ENCODE measurements at places on chromosomes 6 and 20. TPM values are rescaled to one million over a fixed set of nuclear protein-coding genes. Genes with fewer than 3 reads are reported as not detected.

Gene BMP5
- not detected for total RNA-seq

Gene ANGPT4
- total RNA-seq: 1.5 TPM

Gene COQ3
- total RNA-seq: 1.2 TPM

Gene ZNF391
- total RNA-seq: 4.5 TPM

Gene SLC22A7
- not detected for total RNA-seq

Gene POLR1H
- total RNA-seq: 26.6 TPM

Gene NMBR
- not detected for total RNA-seq

Gene PARD6B
- 5.3 TPM for total RNA-seq

Gene POPDC3
- total RNA-seq: 3.0 TPM

Gene PSORS1C1
- total RNA-seq: 1.3 TPM

Gene CFB
- total RNA-seq: 1,024 TPM

GRCh38 chr6:116375262-116375661, 4.5 kb downstream of the DSE start:
- no peak for DNase-seq

DNA sequence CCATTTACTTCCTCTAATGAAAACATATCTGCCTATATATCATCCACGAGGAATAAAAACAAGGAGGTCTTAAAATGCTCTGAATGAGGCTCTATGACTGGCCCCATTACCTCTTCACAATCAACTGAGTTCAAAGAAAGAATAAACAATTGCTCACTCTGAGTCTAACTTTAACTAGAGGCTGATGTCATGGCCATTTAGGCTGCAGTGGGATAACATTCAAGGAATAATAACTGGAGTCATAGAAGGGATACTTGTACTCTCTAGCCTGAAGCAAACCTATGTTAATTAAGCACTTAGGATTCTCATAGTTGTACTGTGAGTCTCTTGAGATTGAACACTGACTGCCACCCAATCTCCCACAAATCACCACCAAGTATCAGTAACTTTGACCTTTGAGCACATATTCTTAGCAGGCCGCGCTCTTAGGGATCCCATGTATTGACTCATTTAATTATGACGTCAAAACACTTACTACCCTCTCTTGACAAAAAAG, 70.2 kb downstream of the PERP start:
- no peak for DNase-seq

DNA sequence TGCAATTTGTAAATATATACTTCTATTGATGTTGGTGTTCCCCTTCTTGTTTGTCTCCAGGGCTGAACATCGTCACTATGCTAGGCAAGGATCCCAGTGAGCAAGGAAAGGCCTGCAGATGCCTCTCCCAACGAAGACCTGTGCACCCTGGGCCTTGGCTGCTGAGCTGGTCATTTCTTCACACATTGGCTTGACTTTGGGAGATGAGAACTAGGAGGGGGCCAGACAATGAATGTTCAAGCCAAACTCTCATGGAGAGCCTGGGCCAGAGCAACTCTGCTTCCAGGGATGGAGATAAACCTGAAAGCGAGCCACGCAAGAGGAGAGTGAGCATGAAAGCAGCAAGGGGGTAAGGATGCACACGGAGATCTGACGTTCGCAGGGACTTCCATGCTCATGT, 104.0 kb downstream of the CLIC5 start:
- no peak for DNase-seq

- DNase-seq: no peak
Observed at GRCh38 chr6:31114970-31115849, 610 bp downstream of the PSORS1C1 start.

- DNase-seq: no peak
Observed at GRCh38 chr6:84278321-84278998, 51.0 kb upstream of the CEP162 start.

GRCh38 chr20:47664068-47664437, 121.2 kb downstream of the SULF2 start:
- DNase-seq: no peak

- DNase-seq: no peak
Observed at GRCh38 chr20:33224399-33224798, 7.2 kb downstream of the BPIFA3 start.

DNA sequence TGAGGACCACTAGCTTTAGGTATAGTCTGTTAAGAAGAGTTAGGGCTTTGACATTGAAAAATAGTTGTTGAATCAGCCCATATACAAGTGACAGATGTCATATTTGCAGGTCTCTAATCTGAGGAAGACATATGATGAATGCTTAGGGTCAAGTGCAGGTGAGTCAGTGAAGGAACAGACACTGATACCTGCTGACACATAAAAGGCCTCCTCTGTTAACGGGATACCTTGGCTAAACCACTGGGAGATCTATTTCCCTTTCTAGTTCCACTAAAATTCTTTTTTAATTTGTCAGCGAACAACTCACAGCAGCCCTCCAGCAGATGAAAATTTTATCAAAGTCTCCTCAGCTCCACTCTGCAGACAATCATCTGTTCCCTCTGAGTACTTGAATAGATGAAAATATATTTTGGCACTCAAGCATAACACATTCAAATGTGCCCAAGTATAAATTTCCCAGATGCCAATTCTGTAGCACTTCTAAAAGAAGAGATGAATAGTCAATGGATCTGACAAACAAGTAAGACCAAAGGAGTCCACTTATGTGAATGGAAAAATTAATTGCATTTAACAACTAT, 154.0 kb downstream of the KIF16B start:
- DNase-seq: no peak

- DNase-seq: no peak
Observed at GRCh38 chr20:16054985-16055384, 518.3 kb downstream of the KIF16B start.

GRCh38 chr6:151057061-151057460, 182.7 kb upstream of the AKAP12 start:
- DNase-seq: no peak

DNA sequence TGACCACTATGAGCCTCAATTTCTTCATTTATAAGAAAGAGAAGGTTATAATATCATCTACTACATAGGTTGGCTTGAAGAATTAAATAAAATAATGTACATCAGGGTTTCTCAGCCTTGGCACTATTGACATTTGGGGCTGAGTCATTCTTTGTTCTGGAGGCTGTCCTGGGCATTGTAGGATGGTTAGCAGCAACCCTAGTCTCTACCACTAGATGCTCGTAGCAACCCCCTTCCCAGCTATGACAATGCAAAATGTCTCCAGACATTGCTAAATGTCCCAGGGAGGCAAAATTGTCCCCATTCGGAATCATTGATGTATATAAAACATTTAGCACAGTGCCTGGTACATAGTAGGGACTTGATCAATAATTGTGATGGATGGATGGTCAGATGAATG, 152.1 kb downstream of the KHDC1L start:
- no peak for DNase-seq

DNA sequence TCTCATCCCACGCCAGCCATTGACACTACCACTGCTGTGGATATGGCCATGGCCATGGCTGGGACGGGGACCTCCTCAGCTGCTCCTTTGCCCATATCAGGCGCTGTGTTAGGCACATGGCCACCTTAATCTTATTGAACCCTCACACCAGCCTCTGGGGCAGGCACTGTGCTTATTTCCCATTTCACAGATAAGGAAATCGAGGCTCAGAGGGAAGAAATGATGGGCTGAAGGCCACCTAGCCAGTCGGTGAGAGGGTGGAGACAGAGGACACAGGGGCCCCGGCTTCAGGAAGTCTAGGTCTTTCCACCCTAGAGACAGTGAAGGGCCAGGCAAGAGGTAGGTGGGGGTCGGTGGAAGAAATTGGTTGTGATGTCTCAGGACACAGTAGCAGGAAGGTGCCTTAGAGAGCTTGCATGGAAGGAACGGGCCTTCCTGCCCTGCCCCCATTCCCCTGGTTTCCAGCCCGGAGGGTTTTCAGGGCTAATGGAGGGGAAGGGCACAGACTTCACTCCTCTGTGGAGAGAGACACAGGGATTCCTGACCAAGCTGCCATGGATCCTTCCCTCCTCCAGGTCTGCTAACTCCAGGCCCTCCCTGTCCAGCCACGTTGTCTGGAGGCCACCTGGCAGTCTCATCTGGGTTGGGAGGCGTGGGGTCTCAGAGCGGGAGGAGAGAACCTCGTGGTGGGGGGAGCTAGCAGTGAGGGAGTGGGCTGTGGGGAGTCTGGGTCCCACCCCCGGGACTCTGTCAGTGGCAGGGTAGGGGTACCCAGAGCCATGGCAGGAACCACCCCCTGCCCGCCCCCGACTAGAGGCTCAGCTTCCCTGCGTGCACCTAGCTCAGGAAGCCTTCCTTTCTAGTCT, 120.4 kb downstream of the VEGFA start:
- DNase-seq: no peak

- DNase-seq: no peak
Observed at GRCh38 chr6:7087066-7087465, 20.7 kb upstream of the RREB1 start.

DNA sequence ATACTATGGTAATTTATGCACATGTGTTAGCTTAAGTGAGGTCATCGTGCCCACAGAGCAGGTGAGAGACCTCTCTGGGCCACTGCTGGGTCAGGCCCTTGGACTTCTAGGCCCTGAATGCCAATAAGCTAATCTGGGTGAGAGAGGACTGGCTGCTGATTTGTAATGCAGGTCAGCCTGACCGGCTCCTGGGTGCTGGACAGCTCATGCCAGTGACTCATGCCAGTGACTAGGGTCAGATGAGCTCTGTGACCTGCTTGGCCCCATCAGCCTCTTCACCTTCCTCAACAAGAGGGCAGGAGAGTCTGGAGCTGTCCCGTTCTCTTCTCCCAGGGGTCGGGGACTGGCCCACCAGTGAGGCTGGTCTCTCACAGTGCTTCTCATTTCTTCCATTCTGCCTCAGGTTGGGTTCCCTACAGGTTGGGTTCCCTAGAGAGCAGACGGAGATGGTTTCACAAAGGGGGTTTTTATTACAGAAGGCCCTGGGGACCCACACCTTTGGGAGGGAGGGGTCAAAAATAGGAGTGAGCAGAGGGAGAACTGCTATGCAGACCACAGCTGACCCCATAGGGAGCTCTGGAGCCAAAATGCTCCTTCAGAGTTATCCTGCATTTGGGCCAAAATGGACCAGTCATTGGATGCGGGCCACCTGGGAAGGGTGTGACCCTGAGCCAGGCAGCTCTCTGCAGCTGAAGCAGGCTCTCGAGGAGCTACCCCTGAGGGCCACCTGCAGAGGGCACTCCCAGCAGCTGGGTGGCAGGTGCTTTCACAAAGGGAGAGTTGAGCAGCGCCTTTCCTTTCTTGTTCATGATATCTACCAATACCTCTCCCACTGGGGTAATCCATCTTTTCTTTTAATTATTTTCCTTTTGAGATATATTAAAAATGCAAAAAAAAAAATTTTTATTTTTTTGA, 2.2 kb upstream of the OXT start:
- no peak for DNase-seq

DNA sequence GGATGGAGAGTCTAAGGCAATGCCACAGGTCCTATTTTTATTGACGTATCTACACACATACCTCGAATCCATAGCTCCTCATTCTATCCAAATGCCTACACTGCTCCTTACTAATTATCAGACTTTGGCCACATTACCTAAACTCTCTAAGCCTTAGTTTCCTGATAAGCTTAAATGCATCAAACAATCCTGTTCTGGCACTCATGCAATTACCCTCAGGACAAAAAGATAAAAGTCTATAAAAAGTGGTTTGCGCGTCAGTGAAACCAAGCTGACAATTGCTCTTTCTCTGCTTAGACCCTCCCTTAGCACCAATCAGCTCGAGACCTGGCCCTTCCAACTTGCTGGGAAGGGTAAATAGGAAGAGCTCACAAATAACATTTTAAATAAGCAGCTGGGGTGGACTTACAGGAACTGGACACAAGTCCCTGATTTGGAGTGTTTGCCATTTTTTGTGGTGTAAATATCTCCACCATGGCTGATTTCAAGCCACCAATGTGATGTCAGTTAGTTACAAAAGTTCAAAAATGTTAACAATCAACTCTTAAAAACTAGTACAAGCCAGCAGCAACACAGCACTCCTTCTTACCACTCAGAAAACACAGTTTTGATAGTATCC, 7.2 kb upstream of the PLEKHG1 start:
- no peak for DNase-seq

- no peak for DNase-seq
Observed at GRCh38 chr6:67642582-67642981, 992.5 kb upstream of the ADGRB3 start.

DNA sequence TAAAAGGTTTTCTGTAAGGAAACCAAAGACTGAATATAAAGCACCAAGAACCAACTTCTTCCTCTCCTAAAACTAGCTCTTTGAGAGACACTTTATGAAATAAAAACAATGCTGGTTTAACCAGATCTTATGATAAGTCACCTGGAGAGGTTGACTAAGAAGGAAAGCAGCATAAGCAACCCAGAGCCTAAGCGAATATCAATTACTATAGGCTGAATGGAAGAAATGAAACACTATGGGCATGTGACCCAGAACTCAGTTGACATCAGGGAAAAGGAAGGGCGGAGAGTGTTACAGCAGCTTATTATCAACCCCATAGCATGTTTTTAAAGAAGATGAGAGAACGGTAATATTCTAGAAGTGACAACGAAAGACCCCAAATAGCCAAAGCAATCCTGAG, 94.1 kb upstream of the STMND1 start:
- DNase-seq: no peak

- DNase-seq: no peak
Observed at GRCh38 chr20:33964441-33964840, 29.3 kb upstream of the RALY start.

DNA sequence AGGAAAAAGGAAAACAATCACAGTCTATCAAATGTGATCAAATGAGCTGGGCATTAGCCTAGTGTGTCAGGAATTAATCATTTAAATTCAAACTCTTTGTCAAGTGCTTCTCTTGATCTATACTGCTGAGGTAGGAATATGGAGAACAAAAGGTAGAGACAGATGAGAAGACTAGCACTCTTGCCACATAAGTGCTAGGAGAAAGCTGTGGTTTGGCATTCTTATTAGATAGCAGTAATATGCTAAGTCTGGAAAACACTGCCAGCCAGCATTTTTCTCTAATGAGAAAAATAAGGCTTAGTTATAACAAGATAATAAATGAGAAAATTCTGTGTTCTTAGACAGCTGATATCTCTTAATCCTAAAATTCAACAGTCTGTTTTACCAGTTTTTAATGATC, 38.9 kb downstream of the ORC3 start:
- DNase-seq: no peak

DNA sequence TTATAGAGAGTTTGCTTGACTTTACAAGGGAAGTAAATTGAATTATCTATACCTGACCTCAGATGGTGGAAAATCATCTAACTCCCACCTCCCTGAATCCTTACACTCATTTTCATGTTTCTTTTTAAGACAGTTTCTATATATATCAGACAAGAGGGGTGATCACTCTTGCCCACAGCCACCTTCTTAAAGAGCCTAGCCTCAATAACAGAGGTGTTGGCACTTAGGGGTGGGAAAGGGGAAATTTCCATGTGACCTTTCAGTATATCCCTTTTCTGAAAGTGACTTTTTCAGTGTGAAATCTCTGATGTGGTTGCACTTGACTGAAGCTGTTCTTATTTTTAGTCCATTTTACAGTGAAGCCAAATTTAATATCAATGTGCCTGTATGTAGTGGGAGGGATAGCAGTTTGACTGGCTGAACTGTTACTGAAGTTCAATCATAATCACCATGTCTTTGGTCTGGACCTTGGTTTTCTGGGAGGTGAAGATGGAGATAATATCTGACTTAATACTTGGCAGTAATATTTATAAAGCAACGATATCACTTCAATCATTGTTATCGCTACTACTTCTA, 141.3 kb downstream of the MAP3K7 start:
- DNase-seq: no peak

- DNase-seq: no peak
Observed at GRCh38 chr6:95017922-95018321, 559.4 kb upstream of the MANEA start.
